ENCODE measurements at places on chromosomes 7 and 10.

- no peak for DNase-seq
These were observed 75.1 kb downstream of the LYZL2 start for GRCh38 chr10:30554440-30554825.

- DNase-seq, result no peak
These were observed 28.1 kb downstream of the LRGUK start for GRCh38 chr7:134155206-134155605.

- DNase-seq, result no peak
These were observed 503.1 kb downstream of the PTPRN2 start for GRCh38 chr7:158084555-158084954.

DNA sequence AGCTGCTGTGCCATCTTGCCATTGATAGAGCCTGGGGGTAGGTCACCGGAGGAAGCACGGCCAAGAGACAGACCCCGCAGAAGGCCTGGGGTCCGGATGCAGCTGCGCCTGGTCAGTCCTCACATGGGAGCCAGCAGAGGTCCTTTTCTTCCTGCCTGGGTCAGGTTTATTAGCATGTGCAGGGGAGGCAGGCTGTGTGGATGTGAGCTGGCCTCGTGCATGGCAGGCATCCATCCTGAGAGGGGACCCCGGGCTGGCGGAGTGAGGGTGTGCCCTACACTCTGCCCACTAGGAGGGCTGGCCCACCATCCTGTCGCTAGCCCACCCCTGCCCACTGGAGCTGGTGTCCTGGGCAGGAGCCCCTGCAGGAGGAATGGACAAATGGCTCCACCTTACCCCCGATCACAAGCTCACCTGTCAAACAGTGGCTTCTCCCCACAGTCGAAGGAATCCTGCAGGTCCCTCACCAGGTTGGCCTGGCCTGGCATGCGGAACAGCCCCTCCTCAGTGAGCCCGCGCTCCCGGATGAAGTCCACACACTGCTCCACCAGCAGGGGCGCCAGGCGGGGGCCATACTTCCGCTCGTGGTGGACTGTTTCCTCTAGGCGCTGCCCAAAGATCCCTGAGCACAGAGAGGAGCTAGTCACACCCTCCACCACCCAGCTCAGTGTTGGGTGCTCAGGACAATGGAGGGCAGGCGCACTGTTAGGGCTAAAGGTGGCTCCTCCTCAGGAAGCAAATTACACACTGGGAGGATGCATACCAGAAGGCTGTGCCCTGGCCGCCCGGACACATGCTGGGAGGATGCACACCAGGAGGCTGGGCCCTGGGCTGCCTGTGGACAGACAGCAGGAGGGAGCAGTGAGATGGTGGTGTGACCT is 145.4 kb downstream of the ARHGAP22 start:
- no peak for DNase-seq

DNA sequence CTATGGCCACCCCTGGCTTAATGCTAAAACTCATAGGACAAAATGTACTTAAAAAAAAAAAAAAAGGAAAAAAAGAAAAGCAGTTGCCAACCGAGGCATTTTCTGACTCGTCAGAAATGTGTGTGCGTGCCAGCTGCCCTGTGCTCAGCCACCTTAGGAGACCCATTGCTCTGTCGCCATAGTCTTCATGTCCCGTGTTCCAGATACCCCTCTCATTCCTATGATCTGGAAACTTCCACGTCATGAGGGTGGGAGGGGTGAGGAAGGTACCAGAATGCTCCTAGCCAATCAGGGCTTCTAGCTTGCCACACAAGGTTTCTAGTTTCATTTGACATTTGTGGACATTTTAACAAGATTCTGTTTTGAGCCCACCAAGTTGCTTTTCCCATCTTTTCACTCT is 212.9 kb downstream of the TCF7L2 start:
- no peak for DNase-seq

GRCh38 chr10:124200011-124200410 is 106.6 kb upstream of the CHST15 start:
- DNase-seq, result no peak

- DNase-seq, result no peak
These were observed 73.4 kb downstream of the LHPP start for GRCh38 chr10:124534826-124535601.

GRCh38 chr10:24406809-24407483 is 198.0 kb downstream of the KIAA1217 start:
- DNase-seq, result no peak

All from stimulated activated CD4-positive, alpha-beta T cell treated with anti-CD3 and anti-CD28 coated beads, Interleukin-12 subunit alpha, Interleukin-12 subunit beta, amount 100 ng/mL, for 4 hours (primary cell).